ENCODE measurements at places on chromosomes 16 and 17.

DNA sequence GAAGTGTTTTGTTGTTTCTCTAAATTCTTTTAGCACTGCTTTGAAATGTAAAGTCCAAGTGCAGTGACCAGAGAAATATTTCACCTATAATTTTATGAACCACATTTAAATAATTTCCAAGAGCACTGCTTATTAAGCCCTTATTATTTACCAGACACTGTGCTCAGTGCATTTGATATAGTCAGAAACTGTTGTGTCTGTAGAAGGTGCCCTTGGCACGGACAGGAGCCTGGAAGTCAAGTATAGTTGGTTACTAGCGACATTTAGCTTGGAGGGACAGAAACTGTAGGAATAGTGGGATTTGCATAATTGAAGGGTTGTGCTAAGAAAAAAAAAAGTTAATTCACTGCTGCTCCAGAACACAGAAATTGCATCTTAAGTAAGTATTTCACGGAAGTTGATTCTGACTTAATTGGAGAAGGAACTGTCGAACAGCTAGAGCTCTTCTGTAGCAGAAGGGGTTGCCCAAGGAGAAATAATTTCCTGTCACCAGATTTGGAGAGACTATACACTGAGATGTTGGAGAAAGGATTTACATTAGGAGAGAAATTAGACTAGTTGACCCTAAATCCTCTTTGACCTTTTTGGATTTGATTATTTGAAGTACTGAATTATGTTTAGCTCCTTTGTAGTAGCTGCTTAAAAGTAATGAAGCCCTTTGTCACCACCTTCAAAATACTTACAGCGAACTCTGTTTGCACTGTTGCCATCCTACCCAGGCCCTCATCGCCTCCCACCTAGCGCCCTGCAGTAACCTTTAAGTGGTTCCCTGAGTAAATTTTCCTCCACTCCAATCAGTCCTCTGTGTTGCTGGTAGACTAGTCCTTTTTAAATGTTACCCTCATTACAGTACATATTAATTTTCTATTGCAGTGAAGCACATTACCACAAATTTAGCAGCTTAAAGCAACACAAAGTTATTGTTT is 25.6 kb downstream of the COX10 start:
- DNase-seq: no peak

GRCh38 chr16:16960785-16961184 is 510.0 kb downstream of the XYLT1 start:
- no peak for DNase-seq

GRCh38 chr16:48444574-48444973 is 59.4 kb upstream of the SIAH1 start:
- no peak for DNase-seq

DNA sequence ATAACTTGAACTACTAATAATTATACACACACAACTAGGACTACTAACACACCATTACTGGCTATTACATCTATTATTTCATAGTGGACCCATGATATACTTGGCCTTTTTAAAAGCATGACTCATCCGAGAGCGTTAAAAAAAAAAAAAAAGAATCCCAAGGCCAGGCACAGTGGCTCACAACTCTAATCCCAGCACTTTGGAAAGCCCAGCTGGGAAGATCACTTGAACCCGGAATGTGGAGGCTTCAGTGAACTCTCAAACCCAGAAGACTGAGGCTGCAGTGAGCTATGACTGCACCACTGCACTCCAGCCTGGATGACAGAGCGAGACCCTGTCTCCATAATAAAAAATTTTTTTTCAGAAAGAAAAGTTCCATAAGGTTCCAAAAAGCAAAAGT is 3.1 kb downstream of the GLG1 start:
- DNase-seq: no peak

- DNase-seq: no peak
Measured at GRCh38 chr16:28524681-28525171, 14.0 kb downstream of the NUPR1 start.

- no peak for DNase-seq
Measured at GRCh38 chr17:81682565-81683207, 911 bp downstream of the ARL16 start.

GRCh38 chr17:52666264-52666663 is 507.8 kb upstream of the CA10 start:
- no peak for DNase-seq

- DNase-seq: peak; percentile 66
Measured at GRCh38 chr17:82236142-82236971, 7.5 kb downstream of the SLC16A3 start.

DNA sequence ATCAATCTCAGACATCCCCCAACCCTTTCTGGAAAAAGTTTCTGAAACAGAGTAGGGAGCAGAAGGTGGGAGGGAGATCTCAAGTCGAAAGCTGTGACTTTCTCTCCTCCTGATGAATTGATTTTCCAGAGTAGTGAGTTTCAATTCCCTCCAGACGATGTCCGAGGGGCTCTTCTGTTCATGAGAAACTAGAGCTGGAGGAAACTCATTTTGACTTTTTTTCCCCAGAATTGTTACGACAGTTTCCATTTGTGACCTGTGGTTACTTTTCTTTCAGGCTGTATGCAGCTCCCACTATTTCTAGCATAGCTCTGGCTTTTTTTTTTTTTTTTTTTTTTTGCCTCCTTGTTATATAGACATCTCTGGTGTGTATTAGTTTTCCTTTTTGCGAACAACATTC is 422.1 kb upstream of the SALL1 start:
- no peak for DNase-seq

DNA sequence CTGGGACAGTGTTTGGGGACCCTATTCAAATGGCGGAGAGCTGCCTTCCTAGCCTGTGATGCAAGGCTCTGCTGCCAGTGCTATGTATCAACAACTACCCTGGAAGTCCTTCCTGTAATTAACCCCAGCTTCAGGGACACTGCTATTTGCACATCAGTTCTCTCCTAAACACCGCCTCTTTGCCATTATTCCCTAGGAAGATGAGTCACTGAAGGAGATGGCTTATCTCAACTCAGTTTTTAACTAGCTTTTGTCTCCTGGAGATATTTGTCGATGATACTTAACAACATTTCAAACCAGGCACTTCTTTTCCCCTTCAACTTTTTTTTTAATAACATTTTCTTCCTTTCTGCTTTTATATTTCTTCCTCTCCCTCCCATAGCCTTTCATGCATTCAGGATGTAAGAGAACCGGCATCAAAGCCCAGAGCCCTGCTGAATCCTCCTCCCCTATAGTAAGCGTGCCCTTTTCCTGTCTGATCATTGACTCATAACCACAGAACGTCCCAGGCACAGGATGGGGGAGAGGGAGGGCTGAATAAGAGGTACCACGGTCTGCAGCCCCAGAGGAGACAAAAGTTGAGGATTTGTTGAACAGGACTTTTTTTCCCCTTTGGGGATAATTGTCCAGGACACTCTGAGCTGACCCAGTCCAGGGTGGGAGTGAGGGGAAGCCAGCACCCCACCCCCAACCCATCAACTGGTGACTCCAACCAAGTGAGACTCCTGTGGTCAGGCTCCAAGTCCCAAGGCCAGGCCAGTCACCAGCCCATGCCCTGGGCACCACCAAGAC is 387.8 kb upstream of the SALL1 start:
- no peak for DNase-seq

- DNase-seq: no peak
Measured at GRCh38 chr17:39652587-39653315, 12.4 kb upstream of the TCAP start.

DNA sequence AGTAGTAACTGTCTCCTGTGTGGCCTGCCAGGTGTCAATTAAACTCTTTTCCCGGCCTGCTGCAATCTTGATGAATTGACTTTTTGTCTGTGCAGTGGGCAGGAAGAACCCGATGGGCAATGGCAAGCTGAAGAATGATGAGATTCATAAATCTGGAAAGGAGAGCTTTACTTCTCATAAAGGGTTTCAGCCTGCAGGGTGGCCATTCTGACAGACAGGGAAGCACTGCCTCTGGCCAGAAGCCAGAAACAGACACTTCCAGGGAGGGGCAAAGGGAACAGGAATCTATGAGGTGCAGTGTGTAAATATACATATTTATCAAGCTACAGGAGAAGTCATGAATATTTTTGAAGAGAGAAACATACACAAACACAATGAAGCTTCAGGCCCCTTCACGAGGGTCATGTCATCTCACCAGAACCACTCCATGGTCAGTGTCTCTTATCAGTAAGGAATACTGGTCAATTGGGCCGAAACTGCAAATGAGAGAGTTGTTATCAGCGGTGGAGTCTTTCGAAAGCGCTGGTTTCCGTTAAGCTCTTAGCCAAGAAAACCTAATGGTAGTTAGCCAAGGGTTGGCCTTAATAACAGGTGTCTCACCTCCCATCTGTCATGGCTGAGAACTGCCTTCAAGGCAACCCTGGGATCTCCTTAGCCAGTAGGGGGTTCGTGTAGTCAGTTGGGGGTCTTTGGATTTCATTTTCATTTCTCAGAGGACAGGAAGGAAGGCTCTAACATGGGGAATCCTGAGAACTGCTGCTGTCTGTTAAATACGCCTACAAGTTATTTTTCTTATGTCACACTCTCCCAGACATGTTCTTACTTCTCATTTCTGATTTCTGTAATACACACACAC is 1.2 kb upstream of the NARF start:
- DNase-seq: no peak

- no peak for DNase-seq
Measured at GRCh38 chr16:7369204-7369603, 36.6 kb downstream of the RBFOX1 start.

GRCh38 chr17:3724378-3725077 is 825 bp downstream of the HASPIN start:
- no peak for DNase-seq

DNA sequence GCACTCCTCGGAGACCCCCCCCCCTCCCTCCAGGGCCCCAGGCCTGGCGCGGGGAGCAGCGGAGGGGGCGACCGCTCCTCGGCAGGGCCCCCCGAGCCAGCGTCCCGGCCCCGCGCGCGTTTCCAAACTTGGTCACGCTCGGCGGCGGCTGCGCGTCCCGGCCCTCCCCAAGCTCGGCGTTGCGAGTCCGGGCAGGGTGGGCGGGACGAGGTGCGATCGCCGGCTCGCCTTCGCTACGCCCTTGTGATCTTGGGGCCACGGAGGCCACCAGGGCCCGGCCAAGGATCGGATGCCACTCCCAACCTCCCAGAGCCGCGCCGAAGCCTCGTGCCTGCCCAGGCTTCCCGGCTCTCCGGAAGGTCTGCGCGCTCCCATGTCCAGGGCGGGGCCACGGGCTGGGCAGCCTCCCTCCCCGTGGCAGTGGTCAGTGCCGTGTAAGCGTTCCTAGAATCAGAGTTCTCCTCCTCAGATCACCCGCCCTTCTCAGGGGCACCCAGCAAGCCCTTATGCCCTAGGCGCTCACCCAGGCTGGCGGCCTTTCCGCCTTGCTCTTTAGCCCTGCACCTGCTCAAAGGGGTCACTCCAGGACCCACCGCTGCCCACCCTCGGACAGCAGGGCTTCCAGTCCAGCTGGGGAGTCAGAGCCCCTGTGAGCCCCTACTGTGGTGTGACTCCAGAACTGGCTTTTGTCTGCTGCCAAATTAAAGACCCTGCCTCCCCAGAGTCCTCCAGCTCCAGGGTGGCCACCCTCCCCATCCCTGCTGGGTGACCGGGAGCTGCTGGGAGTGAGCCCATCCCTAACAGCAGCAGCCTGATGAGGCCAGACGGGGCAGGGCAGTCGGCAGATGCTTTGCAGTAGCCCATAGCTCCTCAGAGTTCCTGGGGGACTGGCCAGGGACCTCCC is 12.2 kb upstream of the MRPS23 start:
- DNase-seq: no peak

DNA sequence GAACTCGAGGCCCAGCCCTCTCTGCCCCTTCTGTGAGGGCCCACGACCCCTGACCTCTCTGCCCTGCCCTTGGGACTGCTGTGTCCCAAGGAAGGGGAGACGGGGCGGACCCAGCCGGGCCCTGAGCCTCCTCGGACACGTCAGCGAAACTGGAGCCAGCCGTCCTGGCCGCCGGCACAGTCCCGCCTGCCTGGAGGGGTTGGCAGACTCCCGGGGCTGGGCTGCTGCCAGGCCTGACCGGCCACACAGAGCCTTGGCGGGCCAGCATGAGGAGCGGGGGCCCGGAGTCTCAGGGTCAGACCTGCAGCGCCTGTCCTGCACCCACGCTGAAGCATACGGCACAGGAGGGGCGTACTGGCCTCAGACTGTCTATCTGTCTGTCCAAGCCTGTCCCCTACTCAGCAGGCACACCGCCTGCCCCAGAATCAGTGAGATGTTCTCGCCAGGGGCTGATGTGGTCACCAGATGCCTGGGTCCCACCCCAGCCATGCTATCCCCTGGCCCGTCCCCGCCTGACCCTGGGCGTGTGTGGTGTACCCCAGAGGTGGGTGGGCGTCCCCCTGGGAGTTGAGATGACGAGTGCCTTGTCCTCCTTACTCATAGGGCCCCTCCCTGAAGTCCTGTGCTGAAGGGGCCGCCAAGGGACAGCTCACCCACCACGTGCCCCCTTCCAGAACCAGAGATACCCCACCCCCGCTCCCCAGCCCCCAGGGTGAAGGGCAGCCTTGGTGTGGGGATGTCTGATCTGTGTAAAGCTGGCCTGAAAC is 4.7 kb downstream of the VASN start:
- DNase-seq: no peak

GRCh38 chr17:57086069-57086930 is 1.3 kb downstream of the AKAP1 start:
- peak; percentile 8 for DNase-seq

DNA sequence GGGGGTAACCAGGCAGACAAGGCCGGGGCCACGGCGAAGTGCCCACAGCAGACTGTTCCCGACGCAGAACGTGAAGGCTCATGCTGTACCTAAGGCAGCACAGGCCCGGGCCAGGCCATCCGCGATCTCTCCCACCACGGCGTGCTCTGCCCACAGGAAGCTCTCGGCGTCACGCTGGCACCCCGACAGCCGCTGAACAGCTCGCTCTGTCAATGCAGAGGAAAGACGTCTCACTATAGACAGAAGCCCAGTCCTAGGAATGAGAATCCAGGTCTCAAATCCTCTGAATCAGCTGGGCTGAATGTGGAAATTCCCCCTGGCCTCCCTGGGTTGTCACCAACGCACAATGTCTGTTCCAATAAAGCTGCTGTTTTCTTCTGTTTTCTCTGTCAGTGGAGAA is 21.4 kb downstream of the SERPINF1 start:
- no peak for DNase-seq

- no peak for DNase-seq
Measured at GRCh38 chr16:75105306-75106061, 11.1 kb downstream of the LDHD start.

- no peak for DNase-seq
Measured at GRCh38 chr17:51000835-51001638, 119.6 kb downstream of the SPAG9 start.

DNA sequence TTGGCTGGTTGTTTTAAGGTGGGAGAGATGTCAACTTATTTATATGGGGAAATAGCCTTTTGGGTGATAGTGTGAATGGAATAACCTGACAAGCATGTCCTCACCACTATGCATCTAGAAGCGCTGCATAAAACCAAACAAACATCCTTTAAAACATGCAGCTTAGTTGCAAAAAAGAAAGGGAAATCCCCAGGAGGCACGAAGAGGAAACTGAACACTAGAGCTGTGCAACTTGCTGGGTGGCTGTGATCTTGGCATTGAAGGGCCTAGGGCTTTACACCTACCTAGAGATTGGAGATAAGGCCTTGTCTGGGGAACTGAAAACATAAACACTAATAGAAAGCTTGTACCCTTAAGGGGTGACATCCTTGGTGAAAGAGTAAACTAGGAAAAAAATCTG is 7.3 kb downstream of the C16orf54 start:
- peak; percentile 50 for DNase-seq

All from stimulated activated CD4-positive, alpha-beta T cell treated with anti-CD3 and anti-CD28 coated beads, Interleukin-1b, Interleukin-23, amount 100 ng/mL, for 4 hours (primary cell).